ENCODE measurements at places on chromosomes 7 and 10.

DNA sequence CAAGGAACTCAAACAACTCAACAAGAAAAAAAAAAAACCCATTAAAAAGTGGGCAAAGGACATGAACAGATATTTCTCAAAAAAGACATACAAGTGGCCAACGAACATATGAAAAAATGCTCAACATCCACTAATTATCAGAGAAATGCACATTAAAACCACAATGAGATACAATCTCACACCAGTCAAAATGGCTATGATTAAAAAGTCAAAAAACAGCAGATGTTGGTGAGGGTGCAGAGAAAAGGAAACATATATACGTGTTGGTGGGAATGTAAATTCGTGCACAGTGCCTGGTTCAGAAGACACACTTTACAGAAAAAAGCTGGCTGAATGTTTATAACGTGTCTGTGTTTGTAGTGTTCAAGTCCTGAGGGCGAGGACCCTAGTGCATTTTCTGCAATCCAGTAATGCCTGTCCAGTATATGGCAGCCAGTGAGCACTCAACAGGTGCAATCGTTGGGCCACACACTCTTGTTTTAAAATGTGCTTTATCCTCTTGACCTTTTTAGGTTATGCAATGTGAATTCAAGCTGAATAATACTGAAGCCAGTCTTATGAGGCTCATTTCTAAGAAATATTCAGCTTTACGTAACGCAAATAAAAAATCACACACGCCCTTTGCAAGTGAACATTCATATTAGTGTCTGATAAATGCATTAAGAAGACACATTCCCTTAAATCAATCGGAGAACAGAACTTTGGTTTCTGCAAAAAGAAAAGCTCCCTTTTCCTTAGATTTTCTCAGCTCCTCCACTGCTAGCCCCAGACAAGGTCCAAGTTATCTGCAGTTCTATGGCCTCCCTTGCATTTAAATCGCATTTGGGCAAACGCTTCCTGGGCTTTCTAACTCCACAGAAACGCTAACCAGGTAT, 813 bp upstream of the MTURN start:
- no peak for DNase-seq

DNA sequence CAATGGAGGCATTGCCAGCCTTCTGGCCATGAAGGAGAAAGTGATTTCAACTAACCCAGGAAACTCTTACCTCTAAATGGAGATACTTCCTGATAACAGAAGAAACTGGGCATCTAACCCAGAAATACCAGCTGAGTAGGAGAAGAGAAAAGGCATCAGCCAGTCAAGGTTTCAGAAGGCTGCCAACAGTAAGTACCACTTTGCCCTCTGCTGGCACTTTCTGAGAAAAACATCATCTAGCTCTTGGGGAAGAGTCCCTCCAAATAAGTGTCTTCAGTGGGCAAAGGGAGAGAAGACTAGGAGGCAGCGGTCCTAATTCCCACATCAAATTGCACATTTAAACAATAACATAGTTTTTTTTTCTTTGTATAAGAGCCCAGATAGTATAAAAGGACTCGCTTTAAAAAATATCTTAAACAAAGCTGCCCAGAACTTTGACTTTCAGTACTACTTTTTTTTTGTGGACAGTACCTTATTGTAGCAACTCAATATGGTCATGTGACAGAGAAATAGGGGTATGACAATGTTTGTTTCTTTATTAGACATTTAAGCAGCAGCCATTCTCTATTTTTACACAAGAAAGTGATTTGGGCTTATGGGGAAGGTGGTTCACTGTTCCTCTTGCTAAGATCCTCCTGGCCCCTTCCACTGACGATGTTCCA, 157.3 kb downstream of the CTTNBP2 start:
- peak; percentile 78 for DNase-seq

DNA sequence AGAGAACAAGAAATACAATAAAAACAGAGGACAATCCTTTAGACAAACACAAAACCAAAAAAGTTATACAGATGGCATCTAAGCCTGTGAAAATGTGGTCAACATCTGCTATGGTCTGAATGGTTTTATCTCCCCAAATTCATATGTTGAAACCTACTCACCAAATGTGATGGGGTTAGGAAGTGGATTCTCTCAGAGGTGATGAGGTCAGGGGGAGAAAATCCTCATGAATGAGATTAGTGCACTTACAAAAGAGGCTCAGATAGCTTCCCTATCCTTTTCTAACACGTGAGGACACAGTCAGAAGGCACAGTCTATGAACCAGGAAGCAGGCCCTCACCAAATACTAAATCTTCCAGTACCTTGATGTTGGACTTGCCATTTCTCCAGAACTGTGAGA, 147.8 kb upstream of the GPR22 start:
- no peak for DNase-seq

GRCh38 chr7:92904244-92905131, 68.1 kb upstream of the CDK6 start:
- DNase-seq = no peak

DNA sequence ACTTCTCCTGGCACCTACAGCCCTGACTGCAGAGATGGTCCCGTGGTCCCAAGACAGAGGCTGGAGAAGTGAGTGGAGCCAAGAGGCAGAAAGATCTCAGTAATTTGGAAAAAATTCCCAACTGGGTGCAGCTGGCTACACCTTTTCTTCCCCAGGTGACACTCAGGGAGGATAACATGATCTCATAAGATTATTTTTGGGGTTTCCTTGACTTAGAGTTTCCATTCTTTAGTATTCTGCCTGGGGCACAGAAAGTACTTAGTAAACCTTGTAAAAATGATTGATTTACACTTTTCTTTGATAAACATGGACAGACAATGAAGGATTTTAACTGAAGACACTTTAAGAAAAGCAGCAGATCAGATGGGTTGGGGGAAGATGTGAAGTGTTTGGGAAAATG, 38.6 kb downstream of the HECW1 start:
- DNase-seq = no peak

GRCh38 chr10:27746397-27747095, 927 bp upstream of the MKX start:
- DNase-seq = no peak

- no peak for DNase-seq
Observed at GRCh38 chr10:99341248-99341647, 12.1 kb downstream of the CNNM1 start.

DNA sequence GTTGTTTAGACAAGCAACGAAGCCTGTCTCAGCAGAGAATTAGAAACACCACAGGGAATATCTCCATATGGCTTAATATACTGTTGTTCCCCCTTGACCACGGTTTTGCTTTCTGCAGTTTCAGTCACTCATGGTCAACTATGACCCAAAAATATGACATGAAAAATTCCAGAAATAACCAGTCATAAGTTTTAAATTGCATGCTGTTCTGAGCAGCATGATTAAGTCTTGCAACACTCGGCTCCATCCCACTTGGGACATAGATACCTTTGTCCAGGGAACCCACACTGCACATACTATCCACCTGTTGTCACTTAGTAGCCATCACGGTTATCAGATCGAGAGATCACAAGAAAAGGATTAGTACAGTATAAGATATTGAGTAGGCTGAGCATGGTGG, 60.7 kb upstream of the FOXK1 start:
- DNase-seq = no peak

DNA sequence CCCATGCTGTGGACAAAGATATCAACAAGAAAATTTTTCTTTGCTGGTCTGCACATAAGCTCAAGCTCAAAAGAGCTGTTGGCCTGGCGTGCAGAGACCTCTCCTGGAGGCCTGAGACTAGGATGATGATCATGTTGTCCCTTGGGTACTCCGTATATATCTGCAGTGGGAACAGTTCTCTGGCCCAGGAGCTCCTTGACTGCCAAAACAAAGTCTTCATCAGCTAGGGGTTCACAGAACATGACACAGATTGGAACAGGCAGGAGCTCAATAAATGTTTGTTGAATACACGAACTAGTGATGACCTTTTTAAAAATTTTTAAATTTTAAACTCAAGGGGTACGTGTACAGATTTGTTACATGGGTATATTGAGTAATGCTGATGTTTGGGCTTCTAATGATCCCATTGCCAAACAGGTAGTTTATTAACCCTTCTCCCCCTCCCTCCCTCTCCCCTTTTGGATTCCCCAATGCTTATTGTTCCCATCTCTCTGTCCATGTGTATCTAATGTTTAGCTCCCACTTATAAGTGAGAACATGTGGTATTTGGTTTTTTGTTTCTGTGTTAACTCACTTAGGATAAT, 49.1 kb downstream of the ZNF783 start:
- DNase-seq = no peak

- DNase-seq = no peak
Observed at GRCh38 chr7:1922071-1922869, 252.2 kb downstream of the ELFN1 start.

- no peak for DNase-seq
Observed at GRCh38 chr10:78745441-78745840, 323.3 kb upstream of the ZMIZ1 start.

DNA sequence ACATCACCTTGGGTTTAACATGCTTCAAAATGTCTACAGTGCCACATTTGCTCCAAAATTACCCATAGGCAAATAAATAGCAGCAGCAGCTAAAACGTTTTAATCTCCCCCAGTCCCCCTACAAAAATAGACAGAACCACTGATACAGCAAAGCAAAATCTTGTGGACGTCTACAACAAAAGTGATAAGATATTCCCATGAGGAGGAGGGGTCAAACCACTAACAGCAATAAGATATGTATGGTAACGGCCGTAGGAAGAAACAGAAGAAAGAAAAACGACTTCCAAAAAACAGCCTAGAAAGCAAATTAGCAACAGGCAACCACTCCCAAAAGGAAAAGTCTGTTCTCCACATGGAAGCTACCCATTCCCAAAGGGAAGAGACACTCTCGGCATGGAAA, 34.5 kb upstream of the ST8SIA6 start:
- DNase-seq = no peak

GRCh38 chr10:27660711-27661110, 84.9 kb downstream of the MKX start:
- DNase-seq = no peak

DNA sequence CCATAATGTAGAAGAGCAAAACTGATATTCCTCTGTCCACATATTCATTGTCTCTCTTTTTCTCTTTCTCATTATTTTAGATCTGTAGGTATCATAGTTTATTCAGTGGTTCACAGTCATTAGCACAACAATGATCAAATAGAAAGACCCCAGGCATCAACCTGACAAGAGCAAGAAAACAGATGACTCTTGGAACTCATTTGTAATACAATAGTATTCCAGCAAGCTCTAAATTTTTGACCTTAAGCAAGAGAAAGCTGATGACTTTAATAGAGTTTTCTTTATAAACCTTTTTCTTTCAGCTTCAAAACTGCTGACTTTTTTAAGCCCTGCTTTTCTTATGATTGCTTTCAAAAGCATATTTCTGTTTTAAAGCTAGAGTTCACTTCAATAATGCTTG, 507.5 kb upstream of the SORCS1 start:
- DNase-seq = no peak

- peak; percentile 23 for DNase-seq
Observed at GRCh38 chr10:75108684-75109458, 2.6 kb upstream of the SAMD8 start.

- no peak for DNase-seq
Observed at GRCh38 chr10:20726381-20726780, 170.7 kb downstream of the NEBL start.

DNA sequence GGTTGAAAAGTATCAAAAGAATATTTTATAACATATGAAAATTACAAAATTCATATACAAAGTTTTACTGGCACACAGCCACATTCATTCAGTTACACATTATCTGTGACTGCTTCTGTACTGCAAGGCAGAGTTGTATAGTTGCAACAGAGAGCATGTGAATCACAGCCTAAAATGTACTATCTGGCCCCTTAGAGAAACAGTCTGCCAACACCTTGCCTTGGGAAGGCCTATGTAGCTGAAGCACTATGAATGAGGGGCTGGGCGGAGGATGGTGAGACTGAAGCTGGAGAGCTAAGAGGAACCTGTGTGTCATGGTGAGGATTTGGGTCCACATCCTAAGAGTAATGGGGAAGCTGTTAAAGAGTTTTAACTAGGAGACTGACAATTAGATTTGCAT, 35.7 kb downstream of the PDZD8 start:
- no peak for DNase-seq

GRCh38 chr7:1027242-1028043, 16.9 kb upstream of the GPR146 start:
- no peak for DNase-seq

DNA sequence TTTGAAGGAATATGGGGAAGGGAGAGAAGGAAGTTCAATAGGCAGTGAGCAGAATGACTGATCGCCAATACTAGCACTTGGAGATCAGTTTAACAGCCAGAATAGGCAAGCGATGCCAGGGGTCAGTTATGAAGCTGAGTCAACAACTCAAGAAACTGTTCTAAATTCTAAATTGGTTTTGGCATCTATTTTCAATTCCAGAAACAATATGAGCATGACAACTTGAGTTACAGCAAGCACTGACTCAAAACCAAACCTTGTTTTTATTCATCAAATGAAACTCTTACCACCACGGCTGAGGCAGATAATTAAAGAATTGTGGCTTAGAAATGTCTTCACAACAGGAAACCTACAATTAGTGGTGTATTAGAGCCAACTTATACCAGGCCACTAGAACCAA, 180.5 kb upstream of the ASAH2 start:
- no peak for DNase-seq

DNA sequence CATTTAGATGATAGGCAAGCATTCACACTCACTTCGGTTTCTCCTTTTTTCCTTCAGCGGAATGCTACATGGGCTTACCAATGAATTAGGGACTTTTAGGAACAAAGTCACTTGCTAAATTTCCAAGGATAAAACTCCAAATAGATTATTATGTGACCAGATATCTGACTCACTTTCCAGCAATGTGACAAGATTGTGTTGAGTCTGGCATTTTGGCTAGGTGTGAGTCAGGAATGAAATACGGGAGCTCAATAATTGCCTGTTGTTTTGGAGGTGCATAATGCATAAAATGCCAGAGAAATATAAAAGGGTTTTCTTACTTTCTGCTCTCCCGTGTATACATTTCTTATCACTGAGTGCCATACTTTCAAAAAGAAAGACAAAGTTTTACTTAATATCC, 721.1 kb downstream of the KCNMA1 start:
- DNase-seq = no peak

DNA sequence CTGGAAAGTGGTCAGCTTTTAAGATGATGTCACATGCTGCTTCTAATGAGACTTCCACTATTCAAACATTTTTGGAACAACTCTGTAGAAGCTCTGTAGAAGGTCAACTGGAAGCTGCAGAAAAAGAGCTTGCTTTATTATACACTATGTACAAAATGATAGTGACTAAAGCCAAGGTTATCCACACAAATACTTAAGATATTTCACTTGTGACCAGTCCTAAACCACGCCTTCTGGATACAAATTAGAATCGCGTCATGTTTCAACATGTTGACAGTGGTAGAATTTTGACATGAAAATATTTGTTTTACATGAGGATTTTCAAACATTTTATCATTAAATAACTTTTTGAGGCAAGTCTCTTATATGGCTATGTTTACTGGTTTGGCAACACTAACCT, 499.6 kb upstream of the PHF14 start:
- no peak for DNase-seq

GRCh38 chr7:139992353-139993044, 70.3 kb downstream of the PARP12 start:
- no peak for DNase-seq

DNA sequence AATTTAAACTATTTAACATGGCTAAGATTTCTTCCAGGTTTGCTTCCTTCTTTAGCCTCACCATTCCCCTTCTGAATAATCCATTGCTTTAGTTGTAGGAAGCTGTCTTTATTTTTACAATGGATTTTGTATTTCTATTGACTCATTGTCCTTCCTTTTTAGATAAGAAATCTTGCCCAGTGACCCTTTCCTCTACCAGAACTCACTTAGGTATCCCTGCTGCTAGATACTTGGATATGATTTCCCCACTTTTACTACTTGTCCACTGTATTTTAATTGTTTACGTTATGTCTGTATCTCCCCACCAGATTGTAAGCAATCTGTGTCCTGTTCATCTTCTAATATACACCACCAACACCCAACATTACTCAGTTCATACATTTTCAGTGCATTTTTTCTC, 47.7 kb upstream of the MDFIC start:
- no peak for DNase-seq

Data from NCI-H2081 (cell line).